ENCODE measurements at places on chromosomes 12 and 14.

DNA sequence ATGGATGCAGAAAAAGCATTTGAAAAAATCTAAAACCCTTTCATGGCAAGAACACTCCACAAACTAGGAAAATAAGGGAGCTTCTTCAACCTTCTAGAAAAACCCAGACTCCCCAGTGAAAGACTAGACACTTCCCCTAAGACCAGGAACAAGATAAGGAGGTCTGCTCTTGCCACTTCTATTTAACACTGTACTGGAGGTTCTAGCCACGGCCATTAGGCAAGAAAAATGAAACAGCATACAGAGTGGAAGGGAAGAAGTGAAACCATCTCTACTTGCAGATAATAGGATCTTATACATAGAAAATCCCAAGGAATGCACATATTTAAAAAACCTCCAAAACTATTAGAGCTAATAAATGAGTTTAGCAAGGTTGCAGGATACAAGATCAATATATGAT, 42.3 kb downstream of the CHGA start:
- no peak for DNase-seq

DNA sequence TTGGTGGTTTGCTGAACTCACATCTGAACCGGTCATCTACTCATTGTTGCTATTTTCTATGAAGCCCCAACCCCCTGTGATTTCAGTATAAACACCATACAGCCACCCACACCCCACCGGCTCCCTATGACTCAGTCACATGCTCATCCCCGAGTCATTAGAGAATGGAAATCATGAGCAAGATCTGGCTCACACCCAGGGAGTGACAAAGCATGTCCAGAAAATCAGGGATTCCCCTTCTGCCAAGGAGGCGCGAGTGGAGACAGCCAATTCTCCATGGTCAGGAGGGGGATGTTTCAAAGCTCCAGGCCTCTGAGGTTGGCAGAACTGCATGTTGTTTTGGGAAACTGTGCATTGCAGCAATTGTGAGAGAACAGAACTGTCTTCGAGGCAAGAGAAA, 657.5 kb upstream of the TBX3 start:
- peak; percentile 67 for DNase-seq

- no peak for DNase-seq
These were observed 11.5 kb downstream of the ALG10 start for GRCh38 chr12:34033628-34034296.

DNA sequence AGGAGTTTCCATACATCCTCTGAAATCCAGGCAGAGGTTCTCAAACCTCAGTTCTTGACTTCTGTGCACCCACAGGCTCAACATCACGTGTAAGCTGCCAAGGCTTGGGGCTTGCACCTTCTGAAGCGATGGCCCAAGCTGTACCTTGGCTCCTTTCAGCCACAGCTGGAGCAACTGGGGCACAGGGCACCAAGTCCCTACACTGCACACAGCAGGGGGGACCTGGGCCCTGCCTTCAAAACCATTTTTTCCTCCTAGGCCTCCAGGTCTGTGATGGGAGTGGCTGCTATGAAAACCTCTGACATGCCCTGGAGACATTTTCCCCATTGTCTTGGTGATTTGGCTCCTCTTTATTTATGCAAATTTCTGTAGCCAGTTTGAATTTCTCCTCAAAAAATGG, 10.6 kb downstream of the AREL1 start:
- no peak for DNase-seq

DNA sequence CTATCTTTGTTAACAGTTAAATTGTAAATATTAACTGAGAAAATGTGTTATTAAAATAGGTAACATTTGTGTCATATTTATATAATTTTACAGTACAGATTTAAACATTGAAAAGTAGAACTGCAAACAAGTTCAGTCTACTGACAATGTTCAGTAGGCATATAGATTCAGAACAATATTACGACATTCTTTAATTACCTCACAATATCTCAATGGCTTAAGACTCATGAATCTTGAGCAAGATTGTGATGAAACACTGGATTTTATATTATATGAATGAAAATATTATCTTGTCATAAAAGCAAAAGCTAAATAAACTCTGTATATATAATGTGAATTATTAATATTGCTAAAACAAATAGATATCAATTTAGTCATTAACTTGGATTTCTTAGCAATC, 194.9 kb downstream of the ADAMTS20 start:
- DNase-seq = no peak

DNA sequence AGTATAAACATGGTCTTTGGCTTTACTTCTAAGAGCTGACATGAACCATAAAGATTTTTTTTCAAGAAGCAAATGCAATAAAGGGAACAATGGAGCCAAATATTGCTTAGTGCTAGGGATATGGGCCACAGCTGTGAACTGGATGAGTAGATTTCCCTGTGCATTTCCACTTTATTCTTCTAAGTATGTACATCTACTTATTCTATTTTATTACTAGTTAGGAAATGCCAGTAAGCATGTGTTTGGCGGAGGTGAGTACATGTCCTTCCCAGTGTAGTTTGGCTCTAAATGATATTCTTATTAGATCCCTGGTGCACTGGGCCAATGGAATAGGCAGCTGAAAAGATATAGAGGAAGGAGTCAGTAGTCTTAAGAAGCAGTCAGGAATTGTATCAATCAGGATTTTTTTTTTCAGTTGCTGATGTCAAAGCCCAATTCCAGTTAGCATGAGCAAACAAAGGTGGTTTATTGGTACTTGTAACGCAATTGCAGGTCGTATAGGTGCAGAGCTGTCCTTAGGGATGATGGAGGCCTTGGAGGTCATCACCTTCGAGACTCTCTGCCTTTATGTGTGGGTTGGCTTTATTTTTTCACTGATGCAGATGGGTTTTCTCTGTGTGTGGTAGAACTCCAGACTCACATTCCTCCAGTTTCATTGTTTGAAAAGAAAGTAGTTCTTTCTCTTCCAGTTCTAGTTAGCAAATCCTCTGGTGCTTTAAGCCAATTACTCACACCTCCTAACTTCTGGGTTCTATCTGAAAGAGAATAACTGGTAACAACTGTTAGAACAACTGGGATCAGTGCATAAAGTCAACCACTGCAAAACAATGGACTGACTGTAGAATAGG, 139.0 kb upstream of the LRIG3 start:
- DNase-seq = no peak

DNA sequence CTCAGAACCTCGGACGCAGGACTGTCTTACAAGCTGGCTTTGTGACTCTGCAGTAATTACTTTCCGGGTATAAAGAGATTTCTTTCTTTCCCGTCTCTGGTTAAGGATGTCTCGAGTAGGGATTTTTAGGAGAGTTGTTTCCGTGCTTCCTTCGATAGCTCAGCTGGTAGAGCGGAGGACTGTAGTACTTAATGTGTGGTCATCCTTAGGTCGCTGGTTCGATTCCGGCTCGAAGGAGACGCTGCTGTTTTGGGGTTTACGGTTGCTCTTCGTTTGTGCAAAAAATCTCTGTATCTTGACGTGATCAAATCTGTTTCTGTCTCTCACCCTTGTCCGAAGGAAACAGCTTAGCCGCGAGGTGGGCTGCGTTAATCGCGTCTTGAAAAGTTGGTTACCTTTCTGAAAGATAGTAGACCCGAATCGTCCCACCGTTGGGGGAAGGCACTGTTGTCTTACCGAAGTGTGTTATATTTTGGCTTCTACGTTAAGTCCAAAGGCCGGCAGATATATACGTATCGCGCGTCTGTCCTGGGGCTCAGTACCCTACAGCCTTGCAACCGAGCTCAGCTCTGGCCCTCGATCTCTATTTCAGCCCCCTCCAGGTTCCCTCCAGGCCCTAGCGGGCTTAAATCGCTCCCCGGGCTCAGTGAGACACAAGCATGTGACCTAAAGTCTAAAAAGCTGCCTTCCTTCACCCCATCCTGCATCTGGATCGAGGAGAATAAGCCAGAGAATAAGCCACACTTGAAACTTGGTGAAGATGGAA, 1.1 kb upstream of the RNASE4 start:
- DNase-seq = peak; percentile 88

- DNase-seq = no peak
These were observed 51.8 kb downstream of the FBXL14 start for GRCh38 chr12:1542599-1542998.

- DNase-seq = peak; percentile 87
These were observed 508 bp downstream of the CNOT2 start for GRCh38 chr12:70243510-70244371.

- no peak for DNase-seq
These were observed 117.3 kb upstream of the OVCH1 start for GRCh38 chr12:29614694-29615325.

DNA sequence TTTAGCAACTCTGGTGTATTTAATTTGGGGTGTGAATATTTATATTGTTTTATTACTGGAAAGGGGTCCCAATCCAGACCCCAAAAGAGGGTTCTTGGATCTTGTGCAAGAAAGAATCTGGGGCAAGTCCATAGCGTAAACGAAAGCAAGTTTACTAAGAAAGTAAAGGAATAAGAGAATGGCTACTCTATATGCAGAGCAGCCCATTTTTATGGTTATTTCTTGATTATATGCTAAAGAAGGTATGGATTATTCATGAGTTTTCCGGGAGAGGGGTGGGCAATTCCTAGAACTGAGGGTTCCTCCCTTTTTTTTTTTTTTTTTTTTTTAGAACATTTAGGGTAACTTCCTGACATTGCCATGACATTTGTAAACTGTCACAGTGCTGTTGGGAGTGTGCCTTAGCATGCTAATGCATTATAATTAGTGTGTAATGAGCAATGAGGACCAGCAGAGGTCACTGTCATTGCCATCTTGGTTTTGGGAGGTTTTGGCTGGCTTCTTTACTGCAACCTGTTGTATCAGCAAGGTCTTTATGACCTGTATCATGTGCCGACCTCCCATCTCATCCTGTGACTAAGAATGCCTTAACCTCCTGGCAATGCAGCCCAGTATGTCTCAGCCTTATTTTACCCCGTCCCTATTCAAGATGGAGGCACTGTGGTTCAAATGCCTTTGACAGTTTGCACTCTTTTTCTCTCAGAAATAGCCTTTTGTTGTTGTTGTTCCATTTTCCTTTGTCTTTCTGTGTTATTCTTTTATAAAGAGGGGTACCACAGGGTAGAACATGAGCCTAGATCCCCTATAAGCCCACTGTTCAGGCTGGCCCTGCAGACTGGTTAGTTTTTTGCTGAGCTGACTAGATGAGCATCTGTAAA, 75.5 kb upstream of the DCD start:
- no peak for DNase-seq

- no peak for DNase-seq
These were observed 35.4 kb upstream of the RNASE3 start for GRCh38 chr14:20855652-20856291.

DNA sequence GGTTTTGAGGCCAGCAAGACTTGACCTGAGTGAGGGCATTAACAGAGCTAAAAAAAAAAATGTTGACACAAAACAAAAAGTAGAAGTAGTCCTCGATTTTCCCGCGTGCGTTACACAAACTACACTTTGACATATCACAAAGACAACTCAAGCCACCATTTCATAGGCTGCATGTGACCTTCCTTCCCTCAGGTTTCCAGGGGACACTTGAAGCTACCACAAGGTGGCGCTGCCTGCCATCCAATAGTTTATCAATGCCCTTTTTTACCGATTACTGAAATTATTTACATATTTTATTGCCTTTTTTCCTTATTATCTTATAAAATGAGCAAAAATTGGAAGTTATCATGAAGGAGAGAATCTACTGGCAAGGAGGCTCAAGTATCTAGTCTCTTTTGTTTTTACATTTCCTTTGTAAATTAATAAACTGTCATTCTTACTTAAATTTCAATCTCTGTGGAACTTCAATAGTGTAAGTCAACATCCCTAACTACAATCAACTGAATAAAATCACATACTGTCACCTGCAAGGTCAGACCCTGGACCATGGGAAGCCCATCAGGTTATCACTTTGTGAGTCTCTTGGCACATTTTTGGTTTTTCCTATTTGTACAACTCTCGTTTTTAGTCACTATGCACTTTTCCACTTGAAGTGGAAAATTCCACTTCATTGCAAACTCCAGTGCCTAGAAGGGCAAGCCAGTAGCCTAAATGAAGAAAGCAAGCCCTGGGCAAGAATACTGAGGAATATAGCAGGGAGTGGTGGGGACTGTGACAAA, 84.6 kb upstream of the CPSF6 start:
- DNase-seq = peak; percentile 65

- DNase-seq = no peak
These were observed 19.8 kb upstream of the TUBA1A start for GRCh38 chr12:49208676-49209075.

DNA sequence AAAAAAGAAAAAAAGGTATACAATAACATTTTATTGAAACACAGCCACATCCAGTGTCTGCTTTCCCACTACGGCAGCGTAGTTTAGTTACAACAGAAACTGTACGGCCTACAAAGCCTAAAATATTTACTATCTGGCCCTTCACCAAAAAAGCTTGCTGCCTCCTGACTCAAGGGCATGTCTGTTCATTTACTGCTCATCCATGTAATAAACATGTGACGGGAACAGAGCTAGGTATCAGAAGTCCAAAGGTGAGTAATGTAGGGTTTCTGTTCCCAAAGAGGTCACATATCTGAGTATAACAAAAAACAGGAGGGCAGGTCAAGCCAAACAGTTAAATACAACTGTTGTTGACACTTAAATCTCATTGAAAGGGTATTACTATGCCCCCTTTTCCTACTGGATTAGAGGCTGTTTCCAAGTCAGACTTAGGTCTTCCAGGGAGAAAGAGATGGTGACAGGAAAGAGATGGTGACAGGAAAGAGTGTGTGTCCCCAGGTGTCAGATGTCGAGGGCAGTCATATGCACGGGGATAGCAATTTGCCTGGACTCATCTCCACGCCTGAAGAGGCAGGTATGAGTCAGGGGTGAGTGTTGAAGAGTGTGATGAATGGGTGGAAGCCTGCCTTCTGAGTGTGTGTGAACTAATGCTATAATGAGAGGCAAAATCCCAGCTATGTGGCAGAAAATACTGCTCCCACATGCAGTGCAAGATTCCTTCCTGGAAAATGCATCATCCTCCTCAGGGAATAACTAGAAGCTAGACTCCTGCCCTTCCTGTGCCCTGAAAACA, 77.7 kb downstream of the MAP3K9 start:
- DNase-seq = no peak

DNA sequence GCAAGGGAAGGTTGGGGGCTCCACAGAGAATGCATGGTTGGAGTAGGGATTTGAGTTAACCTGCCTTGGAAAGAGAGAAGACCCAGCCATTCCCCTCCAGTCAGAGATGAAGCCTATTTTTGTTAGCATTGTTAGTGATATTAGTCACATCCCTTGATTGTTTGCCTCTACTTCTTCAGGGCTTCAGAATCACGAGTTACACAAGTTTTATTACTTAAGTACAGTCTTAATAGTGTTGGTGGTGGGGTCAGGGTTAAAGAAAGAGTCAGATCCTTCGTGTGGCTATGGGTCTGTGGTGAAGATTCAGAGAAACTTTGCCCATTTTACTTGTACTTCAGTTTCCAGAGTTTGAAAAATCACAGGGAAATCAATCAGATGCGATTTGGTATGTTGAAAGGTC, 363.1 kb downstream of the LRIG3 start:
- DNase-seq = no peak

GRCh38 chr12:47078086-47078395, 1.4 kb upstream of the PCED1B start:
- no peak for DNase-seq

GRCh38 chr12:31387466-31387865, 61.5 kb upstream of the SINHCAF start:
- no peak for DNase-seq

DNA sequence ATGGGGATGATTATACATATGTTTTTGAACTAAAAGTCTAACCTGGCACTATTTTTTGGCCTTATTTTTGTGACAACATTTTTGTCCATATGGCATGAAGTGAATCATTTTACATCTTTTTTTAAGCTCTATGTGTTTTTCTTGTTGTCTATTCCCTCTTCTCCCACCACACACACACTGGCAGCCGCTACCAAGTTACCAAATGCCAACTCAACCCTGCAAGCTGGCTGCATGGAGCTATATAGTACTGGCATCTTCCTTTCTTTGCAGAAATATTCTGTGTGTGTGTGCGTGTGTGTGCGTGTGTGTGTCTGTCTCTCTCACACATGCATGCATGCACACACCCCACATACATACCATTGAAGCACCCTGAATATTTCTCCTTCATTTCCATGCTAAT, 278.9 kb upstream of the SOX5 start:
- DNase-seq = no peak

Measured in right forelimb (tissue), 1 donor.